ENCODE measurements at places on chromosomes 7 and 10.

DNA sequence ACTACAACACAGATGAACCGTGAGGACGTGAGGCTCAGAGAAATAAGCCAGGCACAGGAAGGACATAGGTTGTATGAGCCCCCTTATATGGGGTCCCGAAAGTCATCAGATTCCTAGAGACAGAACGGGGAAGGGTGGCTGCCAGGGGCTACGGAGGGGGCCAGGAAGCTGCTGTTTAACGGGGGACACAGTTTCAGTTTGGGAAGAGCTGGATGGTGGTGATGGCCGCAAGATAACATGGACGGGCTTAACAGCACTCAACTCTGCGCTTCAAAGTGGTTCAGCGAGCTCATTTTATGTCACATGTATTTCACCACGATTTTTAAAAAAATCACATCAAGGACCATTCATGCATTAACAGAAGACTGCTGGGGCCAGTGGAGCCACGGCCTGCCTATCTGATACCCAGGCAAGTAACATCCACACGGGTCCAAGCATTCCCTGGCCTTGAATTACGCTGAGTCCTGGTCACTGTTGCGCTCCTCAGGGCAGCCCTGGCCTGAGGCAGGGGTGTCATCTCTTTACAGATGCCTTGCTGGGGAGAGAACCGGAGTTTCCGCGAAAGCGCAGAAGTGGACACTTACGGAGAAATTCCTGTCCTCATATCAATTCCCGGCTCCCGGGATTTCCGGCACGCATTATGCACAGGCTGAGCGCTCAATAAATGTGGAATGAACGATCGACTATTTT, 1.5 kb downstream of the CARD11 start:
- no peak for DNase-seq

GRCh38 chr7:80922253-80923049, 3.6 kb upstream of the SEMA3C start:
- no peak for DNase-seq

DNA sequence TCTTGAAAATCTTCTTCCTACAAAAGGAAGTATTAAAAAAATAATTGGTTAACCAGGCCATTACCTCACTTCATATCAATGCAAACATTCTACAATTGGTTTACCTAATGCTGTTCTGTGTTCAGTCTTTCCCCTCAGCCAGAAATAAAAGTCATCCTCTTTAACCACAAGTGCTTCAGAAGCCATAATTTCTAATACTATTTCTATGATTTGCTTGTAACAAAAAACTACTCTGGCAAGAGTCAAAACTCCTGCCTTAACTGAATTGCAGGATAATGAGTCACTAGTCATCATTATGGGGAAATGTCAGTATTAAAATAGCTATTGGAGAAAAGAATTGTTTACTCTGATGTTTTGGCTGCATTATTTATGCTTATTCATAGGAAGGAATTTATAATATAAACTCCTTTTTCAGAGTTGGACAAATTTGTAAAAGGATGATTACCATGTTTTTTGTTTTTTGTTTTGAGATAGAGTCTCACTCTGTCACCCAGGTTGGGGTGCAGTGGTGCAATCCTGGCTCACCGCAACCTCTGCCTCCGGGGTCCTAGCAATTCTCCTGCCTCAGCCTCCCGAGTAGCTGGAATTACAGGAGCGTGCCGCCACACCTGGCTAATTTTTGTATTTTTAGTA, 55.5 kb upstream of the ODAD2 start:
- no peak for DNase-seq

DNA sequence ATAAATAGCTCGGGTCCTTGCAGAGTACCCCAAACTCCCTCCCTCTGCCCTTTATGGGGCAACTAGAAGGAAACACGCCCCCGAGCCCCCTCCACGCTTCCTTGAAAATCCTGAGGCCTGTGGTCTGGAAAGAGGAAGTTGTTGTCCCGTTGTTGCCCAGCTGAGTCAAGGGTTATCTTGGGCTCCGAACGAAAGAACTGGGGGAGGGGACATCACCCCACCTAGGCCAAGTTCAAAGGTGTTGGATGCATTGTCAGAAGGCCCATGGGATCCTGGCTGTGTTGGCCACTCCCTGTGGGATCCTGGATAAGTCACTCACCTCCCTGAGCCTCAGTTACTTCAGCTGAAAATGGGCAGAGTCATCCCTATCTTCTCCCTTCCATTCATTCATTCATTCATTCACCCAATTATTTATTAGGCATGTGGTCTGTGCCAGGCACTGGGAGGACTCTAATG, at the start of gene CCL24:
CCL24 (minus strand) TSS at position 26 of the 456 bp plus-strand sequence. CDS start 91 bp downstream, outside the sequence.
- no peak for DNase-seq

GRCh38 chr7:159137906-159138305, 6.8 kb downstream of the VIPR2 start:
- DNase-seq = no peak

DNA sequence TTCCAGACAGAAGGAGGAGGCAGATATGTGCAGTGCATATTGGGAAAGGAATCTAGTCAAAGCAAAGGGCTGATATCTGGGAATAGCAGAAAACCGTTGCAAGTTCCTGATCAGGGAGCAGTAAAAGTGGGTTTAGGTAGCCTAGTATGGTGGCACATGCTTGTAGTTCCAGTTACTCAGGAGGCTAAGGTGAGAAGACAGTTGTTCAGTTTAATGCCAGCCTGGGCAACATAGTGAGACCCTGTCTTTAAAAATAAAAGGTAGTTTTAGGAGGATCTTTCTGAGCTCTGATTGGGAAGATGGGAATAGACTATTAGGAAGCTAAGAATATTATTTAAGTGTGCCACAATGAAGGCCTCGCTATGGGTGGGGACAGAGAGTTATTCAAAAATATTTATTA, 1.7 kb downstream of the CCDC172 start:
- DNase-seq = no peak
